RPMI7951 (cell line): ENCODE measurements at places on chromosomes 11 and 22. TPM values are rescaled to one million over a fixed set of nuclear protein-coding genes. Genes with fewer than 3 reads are reported as not detected.

The NXPE4 gene
- total RNA-seq = not detected in 2 replicates

DNA sequence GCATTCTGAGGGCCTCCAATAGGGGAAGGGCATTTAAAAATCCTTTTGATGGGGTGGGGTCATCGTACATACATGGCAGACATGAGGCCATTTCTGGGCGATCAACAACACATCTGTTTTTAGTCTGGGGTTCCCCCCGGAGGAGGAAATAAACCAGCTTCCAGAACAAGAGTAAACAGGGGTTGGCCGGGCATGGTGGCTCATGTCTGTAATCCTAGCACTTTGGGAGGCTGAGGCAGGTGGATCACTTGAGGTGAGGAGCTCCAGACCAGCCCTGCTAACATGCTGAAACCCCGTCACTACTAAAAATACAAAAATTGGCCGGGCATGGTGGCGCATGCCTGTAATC lies 12.0 kb downstream of the PRSS23 start:
- DNase-seq = no peak

DNA sequence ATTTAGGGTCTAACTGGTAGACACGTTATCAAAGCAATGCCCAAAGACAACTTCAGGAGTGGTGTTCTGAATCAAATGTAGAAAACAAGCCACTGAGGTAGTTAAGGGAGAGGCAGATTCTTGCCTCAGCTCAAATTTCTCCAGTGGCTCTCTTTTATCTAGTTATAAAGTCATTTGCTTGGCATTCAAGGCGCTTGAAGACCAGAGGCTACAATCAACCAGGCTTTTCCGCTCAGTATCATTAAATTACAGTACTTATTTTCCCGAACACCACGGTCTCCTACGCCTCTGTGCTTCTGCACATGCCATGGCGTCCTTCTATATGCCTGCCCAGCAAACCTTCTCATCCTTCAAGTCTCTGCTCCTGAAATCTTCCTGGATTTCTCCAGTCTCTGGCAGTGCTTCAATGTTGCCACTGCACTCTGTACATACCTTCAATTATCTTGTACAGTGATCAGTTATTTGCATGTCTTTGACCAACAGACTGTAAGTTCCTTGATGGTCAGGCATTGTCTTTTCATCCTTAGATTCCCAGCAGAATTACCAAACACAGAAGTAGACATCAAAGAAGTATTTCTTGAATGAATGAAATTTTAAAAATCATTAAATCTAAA lies 1.4 kb downstream of the POGLUT3 start:
- peak; percentile 22 for DNase-seq

The NAALADL1 gene
- not detected in 2 replicates for total RNA-seq

- peak; percentile 21 for DNase-seq
These were observed 1571.2 kb upstream of the RAG2 start for GRCh38 chr11:38169286-38169685.

The BEST1 gene
- total RNA-seq = 0.10 and 0.12 TPM in 2 replicates

DNA sequence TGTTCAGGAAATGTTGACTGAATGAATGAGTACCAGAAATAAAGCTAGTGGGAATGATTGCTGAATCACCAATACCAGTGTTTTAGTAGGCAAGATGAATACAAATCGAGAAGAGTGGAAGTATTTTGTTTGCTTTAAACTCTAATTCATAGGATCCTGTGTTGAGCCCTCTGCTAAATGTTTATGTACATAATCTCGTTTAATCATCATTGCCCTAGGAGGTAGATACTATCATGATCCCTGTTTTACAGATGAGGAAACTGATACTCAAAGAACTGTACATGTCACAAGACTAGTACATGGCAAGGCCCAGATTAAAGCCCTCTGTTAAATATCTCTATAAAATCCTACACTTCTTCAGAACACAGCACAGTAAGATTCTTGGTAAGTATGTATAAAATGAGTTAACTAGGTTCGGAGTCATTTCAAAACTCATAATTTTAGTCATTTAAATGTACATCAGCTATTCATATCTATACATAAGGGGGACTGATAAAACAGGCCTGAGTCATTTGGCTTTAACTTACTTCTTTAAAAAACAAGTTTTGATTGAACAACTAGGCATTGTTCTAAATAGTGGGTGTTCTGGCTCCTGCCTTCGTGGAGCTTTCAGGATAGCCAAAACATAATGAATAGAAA lies 97.1 kb downstream of the EXT2 start:
- DNase-seq = no peak

The FOLH1 gene
- total RNA-seq = 0.24 and 0.49 TPM in 2 replicates
